Colonic mucosa (tissue), 4 donors: ENCODE measurements at places on chromosomes 7 and 10. TPM values are rescaled to one million over a fixed set of nuclear protein-coding genes. Genes with fewer than 3 reads are reported as not detected.

NRG3 gene
- total RNA-seq, result 0.24 TPM

DNA sequence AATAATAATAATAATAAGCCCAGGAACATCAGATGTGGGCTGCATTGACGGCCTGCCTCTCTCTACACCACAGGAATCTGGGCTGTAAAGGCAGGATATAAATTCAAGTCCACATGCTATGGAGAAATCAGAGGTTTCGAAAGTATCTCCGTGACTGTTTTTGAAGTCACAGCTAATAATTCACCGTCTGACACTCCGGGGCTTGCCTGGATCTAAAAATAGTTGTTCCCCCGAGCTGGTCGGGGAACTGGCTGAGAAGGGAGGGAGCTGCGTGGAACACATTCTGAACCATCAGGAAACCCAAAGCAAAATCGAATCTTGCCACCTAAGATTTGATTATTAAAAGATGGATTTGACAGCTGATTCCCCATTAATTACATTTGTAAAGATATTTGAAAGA, 35.4 kb downstream of the KLF6 start:
- H3K36me3 ChIP-seq, result no peaks in the 10 kb centered on the region
- H3K4me1 ChIP-seq, result no peaks in the 10 kb centered on the region
- DNase-seq, result no peak
- H3K4me3 ChIP-seq, result no peak overlapping the region
- no peak overlapping the region for H3K27ac ChIP-seq

- peak overlapping the region; percentile 36 for H3K27ac ChIP-seq
- no peaks in the 10 kb centered on the region for H3K36me3 ChIP-seq
- DNase-seq, result peak; percentile 21
- H3K27me3 ChIP-seq, result peaks cover 19% of the 10 kb centered on the region
- no peaks in the 10 kb centered on the region for H3K4me1 ChIP-seq
These were observed 1.2 kb downstream of the GPNMB start for GRCh38 chr7:23247603-23248335.

GRCh38 chr10:120431251-120431651, 25.8 kb upstream of the PLPP4 start:
- H3K27me3 ChIP-seq, result no peaks in the 10 kb centered on the region
- H3K36me3 ChIP-seq, result no peaks in the 10 kb centered on the region
- no peaks in the 10 kb centered on the region for H3K4me1 ChIP-seq
- DNase-seq, result no peak
